ENCODE measurements at places on chromosomes 2 and 18. TPM values are rescaled to one million over a fixed set of nuclear protein-coding genes. Genes with fewer than 3 reads are reported as not detected.

DNA sequence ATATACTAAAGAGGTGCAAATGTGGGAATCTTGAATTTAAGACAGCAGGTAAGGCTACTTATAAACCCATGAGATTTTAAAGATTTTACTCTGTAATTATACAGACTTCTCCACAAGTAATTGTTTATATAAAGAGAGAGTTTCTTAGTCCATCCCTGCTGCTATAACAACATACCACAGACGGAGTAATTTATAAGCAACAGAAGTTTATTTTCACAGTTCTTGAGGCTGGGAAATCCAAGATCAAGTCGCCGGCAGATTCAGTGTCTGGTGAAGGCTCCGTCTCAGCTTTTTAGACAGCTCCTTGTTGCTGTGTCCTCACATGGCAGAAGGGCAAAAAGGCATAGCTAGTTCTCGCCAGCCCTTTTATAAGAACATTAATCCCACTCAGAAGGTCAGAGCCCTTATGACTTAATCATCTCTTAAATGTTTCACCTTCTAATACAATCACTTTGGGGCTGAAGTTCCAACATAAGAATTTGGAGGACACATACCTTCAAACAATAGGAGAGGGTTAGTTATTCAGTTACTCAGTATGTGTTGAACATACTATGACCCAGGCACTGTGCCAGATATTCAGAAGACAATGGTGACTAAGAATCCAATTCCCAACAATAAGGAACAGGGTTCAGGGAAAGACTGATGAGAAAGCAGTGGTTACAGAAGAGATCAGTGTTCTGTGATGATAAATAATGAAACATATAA, 466.0 kb downstream of the RIT2 start:
- peaks cover 7% of the 10 kb centered on the region for H3K4me1 ChIP-seq
- H3K27ac ChIP-seq: no peak overlapping the region
- no peaks in the 10 kb centered on the region for H3K36me3 ChIP-seq
- DNase-seq: no peak
- H3K4me3 ChIP-seq: no peak overlapping the region

- H3K36me3 ChIP-seq: peaks cover 10% of the 10 kb centered on the region
- H3K27ac ChIP-seq: no peak overlapping the region
- no peaks in the 10 kb centered on the region for H3K4me1 ChIP-seq
- no peaks in the 10 kb centered on the region for H3K27me3 ChIP-seq
- DNase-seq: no peak
- H3K4me3 ChIP-seq: no peak overlapping the region
Measured at GRCh38 chr2:241112592-241112991, 10.5 kb upstream of the MTERF4 start.

FLACC1 gene
- 0.69 TPM for total RNA-seq

EHD3 gene
- total RNA-seq: 7.0 TPM
